ENCODE measurements at places on chromosomes 5 and 9. TPM values are rescaled to one million over a fixed set of nuclear protein-coding genes. Genes with fewer than 3 reads are reported as not detected.

CTNND2 gene
- 4.8 TPM for total RNA-seq

OR13C8 gene
- not detected for total RNA-seq

ARSI gene
- total RNA-seq, result 0.68 TPM

TOR1A gene
- 16.5 TPM for total RNA-seq

BTNL9 gene
- total RNA-seq, result 31.4 TPM

CCDC152 gene
- total RNA-seq, result 2.3 TPM

ALDH1A1 gene
- total RNA-seq, result 45.0 TPM

LHX2 gene
- total RNA-seq, result not detected

INSL4 gene
- total RNA-seq, result not detected

FUT7 gene
- 0.35 TPM for total RNA-seq

CKS2 gene
- total RNA-seq, result 8.6 TPM

PRDM9 gene
- total RNA-seq, result not detected

GDF9 gene
- total RNA-seq, result 0.65 TPM

All from left cardiac atrium (tissue), 4 donors.